ENCODE measurements at places on chromosomes 13 and 19.

DNA sequence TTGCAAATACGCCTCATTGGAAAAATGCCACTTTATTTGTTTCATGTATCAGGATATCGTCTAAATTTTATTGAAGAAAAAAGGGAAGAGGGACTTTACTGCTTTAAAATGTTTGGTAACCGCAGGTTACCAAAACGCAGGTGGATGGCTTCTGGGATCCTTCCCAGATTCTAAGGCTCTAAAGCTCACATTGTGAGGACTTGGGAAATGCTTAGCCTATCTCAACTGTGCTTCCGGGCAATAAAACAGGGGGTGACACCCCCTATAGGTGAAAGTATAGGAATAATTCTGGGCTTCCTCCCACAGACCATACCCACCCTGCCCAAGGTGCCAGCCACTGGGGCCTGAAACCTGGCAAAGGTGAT is 73.2 kb upstream of the IPO5 start:
- DNase-seq, result no peak

DNA sequence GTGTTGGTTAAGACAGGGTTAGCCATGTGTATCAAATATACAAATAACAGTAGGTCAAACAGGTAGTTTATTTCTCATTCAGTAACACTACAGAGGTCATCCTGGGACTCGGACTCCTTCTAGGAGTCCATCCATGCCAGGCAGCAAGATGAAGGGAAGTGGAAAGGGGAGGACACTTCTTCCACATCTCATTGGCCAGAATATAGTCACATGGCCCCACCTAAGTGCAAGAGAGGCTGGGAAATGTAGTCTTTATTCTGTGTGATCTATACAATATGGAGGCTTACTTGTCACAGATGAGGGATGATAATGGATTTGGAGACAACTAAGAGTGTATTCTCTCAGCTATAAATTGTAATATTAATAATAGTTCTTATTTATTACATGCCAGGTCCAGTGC is 31.1 kb downstream of the RDH8 start:
- DNase-seq, result no peak

DNA sequence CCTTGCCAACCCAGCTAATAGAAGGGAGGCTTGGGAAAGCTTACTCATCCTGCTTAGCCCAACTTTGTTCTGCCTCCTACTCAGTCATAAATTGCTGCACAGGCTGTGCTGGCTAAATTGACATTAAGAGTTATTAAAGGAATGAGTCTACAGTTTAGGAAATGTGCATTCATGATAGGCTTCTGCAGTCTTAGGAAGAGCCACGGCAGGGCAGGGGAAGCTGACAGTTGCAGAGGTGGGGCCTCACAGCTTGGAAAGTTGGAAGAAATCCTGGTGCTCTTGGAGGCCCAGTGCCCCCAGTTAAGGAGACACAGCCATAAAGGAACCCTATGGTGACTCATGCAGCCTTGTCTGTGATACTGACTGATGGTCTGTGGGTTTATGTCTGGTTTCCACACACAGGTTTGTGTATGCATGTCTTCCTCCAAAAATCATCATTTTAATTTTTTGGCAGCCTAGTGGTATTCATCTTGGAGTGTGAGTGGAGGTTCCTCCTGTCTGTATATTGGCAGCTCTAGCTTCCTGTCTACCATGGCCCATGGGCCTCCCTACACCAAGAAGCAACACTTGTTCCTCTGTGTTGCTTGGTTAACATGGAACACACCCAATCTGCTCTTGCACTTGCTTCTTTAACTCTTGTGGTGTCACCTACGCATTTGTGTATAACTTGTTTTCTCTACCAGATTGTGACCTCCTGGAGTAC is 135.0 kb upstream of the KL start:
- DNase-seq, result no peak

DNA sequence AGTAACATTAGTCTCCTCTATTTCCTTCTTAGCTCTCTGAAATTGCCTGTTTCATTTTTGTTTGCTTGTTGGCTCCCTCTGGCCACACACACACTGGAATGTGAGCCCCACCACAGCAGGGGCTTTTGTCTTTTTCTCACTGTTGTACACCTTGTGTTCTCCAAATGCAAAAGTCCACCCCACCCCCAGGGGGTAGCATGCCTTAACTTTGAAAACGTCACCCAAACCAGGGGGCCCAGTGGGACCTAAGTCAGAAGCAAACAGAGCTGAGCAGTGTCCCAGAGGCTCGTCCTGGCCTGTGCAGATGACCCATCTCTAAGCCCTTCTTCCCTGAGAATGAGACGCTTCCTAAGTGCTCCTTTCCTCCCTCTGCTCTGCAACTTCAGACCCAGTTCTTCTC is 614.1 kb downstream of the UQCRFS1 start:
- no peak for DNase-seq

DNA sequence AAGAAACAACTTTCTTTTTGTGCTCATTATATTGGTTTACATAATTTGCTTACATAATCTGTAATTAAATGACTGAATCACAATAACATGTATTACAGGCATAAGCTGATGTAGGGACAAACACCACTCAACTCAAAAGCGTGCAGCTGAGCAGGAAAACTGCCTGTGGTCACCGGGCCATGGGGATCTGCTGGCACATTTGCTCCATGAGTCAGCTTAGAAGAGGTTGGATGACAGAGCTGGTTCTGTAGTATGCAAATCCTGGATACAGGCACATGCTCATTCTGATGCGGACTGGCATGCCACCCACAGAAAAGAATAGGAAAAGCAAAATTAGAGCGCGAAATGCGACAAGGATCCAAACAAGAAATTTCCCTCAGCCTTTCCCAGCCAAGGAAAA is 128.6 kb downstream of the USP12 start:
- DNase-seq, result no peak

GRCh38 chr19:43780706-43781525 is at the start of gene KCNN4:
Gene KCNN4, minus strand, starts transcription at chr19:43780973. Its CDS starts 112 bp downstream, at chr19:43780861.
- DNase-seq, result no peak

DNA sequence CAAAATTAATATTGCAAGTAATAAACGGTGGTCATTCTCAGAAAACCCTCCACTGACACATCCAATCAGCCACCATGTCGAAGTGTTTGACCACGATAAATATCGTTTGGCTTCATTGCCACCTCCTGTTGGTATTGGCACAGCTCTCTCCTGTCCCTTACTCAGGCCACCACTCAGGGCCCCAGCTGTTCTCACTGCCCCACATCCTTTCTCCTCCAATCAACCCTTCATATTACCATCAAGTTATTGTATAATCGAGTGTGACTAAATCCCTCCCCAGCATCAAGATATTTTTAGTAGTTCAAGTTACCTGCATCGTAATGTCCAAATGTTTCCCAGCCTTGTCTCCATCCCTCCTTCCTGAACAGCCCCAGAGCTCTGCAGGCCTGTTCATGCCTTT is 50.4 kb downstream of the SACS start:
- DNase-seq, result no peak

DNA sequence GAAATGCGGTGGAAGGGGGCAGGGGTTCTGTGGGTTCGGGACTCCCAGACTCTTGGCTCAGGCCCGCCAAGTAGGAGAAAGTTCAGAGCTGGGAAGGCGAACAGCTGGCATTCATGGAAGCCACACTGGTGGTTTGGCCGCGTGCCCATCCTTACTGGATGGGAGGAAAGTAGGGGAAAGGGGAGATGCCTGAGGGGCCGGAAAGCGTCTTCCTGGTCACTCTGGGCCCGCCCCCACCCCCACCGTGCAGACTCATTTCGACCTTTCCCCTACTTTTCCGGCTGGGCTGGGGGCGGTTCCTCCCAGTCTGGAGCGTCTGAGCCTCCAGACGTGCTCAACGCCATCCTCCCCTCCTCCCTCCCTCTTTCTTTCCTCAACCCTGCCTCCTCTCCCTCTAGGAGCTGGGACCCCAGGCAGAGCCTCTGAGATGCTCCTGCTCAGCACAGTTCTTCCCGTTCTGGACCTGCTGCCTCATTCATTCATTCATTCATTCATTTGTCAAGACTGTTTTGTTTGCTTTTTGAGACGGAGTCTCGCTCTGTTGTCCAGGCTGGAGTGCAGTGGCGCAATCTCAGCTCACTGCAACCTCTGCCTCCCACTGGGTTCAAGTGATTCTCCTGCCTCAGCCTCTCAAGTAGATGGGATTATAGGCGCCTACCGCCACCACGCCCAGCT is 3.5 kb downstream of the ANGPTL4 start:
- DNase-seq, result peak; percentile 81

DNA sequence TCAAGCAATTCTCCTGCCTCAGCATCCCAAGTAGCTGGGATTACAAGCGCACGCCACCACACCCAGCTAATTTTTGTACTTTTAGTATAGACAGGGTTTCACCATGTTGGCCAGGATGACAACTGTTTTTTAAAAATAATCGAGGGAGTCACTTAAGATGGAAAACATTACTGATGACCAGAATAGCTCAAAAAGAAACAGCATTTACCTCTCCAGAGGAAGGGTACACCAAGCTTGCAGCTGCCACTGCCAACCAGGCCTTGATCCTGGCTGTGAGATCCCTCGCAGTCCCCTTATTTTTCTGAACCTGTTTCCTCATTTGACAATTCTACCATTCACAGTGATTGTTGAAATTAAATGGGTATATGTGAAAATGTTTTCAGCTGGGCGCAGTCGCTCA is 14.5 kb downstream of the PDCD5 start:
- DNase-seq, result no peak

GRCh38 chr13:71290963-71291841 is 575.8 kb downstream of the DACH1 start:
- DNase-seq, result no peak

DNA sequence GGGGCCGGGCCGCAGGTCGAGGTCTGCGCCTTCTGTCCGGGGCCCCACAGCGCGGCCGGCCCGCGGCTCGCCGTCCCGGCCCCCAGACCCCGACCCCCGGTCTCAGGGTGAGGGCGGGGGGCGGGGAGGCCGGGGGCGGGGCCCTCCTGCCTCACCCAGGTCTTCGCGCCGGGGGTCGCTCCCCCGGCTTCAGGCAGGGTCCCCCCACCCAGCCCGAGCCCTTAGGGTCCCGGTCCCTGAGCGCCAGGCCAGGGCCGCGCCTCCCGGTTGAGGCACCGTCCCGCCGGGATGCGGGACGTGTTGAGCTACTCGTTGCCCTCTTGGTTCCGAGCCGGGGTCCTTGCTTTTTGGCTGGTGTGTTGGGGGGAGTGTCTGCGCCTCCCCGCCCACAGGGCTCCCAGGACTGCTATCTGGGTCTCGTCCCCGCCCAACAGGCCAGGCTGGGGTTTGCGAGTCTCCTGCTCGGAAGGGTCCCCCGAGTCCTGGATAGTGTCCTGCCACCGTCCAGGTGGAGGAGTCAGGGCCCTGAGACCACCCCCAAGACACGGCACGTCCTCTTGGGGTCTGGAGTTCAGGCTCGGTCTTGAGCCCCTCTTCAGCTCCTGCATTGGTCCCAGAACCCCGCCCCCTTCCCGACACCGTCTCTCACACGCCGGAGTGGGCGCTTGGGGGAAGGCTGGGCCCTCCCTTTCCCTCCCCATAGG is 452 bp downstream of the PIAS4 start:
- DNase-seq, result no peak

DNA sequence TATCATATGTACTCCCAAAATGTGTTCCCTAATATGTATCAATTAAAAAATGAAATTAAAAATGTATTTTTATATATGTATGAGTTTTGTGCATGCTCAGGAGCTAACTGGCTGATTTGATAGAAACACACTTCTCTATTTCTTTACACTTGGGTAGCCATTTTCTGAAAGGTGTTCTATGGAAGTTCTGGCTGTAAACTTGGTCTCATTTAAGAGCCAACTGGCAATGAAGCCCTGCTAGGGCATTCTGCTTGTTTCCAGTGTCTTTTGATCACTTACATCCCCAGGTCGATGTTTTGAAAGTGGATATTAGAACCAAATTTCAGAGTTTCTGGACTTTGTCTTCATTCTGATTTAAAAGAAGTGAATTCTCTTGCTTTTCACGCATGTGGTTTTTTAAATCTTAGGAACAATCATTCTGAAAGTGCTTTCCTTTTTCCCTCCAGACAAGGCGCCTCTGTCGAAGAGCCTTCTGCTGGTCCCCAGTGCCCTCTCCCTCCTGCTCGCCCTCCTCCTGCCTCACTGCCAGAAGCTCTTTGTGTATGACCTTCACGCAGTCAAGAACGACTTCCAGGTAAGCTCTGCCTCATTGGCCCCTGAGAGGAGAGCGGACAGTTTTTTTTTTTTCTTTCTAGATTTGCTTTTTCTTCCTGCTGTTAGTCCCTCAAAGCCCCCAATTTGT is 20.1 kb downstream of the GPR18 start:
- DNase-seq, result no peak

- peak; percentile 12 for DNase-seq
Measured at GRCh38 chr13:32409561-32410421, 18.1 kb downstream of the N4BP2L1 start.

DNA sequence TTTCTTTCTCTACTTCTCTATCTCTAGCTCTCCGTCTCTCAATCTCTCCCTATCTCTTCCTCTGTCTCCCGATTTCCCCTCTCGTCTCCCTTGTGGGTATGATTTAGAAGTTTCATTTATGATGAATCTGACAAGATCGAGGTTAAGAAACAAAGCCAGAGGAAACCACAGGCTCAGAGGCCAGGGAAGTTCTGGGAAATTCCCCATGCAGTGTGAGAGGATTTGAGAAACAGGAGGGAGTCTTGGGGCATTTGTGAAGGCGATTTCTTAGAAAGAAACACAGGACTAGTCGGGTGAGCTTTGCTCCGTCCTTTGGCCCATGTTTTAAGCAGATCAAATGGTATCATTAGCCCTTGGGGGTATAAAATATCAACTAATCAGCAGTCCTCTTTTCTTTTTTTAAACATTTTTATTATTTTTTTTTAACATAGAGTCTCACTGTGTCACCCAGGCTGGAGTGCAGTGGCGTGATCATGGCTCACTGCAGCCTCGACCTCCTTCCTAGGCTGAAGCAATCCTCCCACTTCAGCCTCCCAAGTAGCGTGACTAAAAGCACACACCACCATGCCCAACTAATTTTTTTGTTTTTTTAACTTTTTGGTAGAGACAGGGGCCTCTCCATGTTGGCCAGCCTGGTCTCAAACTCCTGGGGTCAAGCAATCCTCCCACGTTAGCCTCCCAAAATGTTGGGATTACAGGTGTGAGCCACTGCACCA is 25.8 kb downstream of the TNFSF9 start:
- no peak for DNase-seq

GRCh38 chr19:38193445-38193844 is 30.6 kb downstream of the DPF1 start:
- DNase-seq, result no peak

GRCh38 chr13:28819046-28819730 is 951 bp upstream of the MTUS2 start:
- DNase-seq, result no peak
